ENCODE measurements at places on chromosomes 12 and 14.

DNA sequence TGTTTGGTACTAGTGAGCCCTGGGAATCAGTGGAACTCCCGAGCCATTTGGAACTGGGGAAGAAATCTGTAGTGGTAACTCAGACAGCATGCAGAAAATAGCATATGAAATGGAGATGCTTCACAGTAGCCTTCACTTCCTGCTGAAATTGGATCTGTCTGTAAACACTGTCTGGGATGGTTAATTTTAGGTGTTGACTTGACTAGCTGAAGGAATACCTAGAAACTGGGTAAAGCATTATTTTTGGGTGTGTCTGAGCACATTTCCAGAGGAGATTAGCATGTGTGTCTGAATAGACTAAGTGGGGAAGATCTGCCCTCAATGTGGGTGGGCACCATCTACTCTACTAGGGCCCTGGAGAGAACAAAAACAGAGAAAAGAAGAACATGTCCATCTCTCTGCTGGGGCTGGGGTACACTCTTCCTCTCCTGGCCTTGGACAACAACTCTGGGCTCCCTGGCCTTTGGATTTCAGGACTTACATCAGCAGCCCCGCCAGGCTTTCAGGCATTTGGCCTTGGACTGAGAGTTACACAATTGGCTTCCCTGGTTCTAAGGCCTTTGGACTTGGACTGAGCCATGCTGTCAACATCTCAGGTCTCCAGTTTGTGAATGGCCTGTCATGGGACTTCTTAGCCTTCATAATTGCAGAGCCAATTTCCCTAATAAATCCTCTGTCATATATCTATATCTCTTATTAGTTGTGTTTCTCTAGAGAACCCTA, 14.0 kb upstream of the CRADD start:
- DNase-seq: no peak

DNA sequence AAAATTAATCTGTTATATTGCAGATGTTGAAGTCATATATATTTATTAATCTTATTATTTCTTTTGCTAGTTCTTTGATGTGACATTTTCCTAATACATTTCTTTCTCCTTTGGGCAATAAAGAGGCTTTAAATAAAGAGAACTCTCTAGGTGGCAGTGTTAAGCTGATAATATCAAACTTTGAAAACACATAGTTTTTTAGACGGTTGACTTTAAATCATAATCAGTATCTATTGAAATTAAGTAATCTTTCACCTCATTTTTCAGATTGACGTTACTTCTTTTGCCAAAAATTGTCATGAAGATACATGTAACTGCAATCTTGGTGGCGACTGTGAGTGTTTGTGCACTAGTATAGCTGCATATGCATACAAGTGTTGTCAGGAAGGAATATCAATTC, 130.8 kb upstream of the PTPRQ start:
- peak; percentile 29 for DNase-seq

DNA sequence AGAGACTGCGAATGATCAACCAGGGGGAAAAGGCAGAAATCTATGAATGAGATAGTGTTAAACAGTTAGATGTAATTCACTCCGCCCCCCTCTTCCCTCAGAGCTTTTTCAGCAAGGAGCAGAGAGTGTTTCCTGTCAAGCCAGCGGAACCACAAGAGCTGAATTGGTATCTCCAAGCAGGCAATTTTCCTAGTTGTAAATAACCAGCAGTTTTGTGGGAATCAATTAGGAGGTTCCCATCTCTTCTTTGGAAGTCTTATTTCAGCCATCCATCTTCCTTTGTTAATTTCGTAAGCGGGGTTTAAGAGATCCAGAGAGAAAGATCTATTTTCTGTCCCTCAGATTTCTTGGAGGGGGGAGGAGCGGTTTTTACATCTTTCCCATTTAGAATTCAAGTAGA, 178.0 kb downstream of the FOXN3 start:
- DNase-seq: no peak

- DNase-seq: no peak
Measured at GRCh38 chr12:121729021-121729420, 16.5 kb downstream of the TMEM120B start.

DNA sequence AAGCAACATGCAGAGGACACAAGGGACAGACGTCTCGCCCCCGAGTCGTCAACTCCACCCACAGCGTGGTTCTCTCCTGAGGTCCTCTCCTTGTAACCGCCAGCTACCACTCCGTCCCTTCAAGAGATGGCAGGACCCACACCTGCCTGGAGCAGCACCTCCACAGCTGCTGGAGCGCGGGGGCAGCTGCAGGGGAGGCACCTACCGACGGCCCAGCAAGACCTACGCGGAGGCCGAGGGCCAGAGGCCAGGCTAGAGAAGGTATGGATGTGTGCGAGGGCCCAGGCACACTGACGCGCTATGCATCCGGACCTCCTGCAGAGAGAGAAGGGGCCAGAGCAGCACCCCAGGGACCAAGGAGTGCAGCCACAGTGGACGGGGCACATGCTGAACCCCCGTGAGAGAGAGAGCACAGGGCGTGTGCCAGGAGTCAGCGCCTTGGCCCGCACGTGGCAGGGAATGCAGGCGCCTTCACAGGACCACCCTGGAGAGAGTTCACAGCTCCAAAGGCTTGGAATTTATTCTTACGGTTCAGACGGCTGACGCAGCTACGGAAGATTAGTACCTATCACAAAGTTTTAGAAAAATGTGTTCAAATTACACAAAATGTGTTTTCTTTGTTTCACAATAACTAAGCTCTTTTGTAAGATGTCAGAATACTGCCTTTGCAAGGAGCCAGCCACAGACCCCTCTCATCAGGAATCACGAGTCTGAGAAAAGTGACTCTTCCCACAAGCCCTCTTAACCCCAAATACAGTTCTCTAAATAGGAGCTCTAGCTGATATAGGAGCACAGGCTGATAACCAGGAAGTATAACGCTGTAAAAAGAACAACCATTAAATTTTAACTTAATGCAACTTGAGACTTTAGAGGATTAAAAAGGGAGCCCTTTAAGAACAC, 36.8 kb downstream of the CDC42BPB start:
- DNase-seq: no peak

GRCh38 chr12:2064071-2064507, 11.3 kb downstream of the CACNA1C start:
- peak; percentile 68 for DNase-seq

GRCh38 chr12:94954029-94954685, 49.3 kb downstream of the NDUFA12 start:
- peak; percentile 44 for DNase-seq

GRCh38 chr12:130446846-130447654, 109.4 kb downstream of the PIWIL1 start:
- no peak for DNase-seq

DNA sequence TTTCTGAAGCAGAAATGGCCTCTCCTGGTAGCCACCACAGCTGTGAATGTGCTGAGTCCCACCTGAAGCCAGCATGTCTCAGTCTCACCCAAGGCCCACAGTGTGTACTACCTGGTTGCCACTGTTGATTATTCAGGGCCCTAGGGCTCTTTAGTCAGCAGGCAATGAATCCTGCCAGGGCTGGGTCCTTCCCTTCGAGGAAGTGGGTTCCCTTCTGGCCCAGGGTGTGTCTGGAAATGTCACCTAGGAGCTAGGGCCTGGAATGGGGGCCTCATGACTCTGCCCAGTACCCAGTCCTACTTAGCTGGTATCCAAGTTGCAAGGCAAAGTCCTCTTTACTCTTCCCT, 207.4 kb downstream of the SYNE2 start:
- no peak for DNase-seq

GRCh38 chr12:30166006-30166795, 382.5 kb upstream of the TMTC1 start:
- peak; percentile 10 for DNase-seq

GRCh38 chr14:81342850-81343580, 57.1 kb downstream of the STON2 start:
- DNase-seq: no peak

DNA sequence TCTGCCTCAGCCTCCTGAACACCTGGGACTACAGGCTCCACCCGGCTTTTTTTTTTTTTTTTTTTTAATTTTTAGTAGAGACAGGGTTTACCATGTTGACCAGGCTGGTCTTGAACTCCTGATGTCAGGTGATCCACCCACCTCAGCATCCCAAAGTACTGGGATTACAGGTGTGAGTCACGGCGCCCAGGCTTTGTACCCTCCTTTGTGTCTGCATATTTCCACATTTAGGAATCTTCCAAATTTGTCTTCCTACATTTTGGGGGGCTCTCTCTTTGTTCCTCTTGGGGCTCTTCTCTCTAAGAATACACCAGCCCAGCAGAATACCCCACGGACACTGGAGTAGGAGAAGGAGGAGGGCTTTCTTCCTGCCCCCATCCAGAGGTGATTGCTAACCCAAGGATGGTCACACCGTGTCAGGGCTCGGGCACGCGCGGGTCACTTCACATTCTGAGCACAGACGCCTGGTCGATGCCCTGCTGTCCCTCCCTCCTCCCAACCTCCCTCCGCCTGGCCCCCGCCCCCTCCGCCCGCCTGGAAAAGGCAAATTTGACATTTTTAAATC, 2.1 kb upstream of the DNAJC22 start:
- no peak for DNase-seq

DNA sequence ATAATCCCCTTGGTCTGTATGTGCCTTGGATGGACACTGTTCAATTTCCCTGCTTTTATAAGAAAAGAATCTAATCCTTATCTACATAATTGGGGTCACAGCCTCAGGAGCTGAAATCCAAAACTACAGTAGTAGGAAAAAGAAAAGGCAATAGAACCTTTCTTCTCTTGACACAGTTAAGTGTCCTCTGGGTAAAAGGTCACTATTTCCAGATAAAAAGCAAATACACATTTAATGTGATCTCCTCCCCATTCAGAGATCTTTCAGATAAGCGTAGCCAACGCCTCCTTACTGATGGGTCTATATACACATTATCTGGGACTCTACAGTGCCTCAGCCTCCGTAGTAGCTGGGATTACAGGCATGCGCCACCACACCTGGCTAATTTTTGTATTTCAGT, 73.4 kb downstream of the CLIP1 start:
- DNase-seq: no peak

- DNase-seq: no peak
Measured at GRCh38 chr12:118908811-118909210, 72.5 kb upstream of the SRRM4 start.

GRCh38 chr12:47556261-47557030, 149.4 kb downstream of the RPAP3 start:
- DNase-seq: no peak

DNA sequence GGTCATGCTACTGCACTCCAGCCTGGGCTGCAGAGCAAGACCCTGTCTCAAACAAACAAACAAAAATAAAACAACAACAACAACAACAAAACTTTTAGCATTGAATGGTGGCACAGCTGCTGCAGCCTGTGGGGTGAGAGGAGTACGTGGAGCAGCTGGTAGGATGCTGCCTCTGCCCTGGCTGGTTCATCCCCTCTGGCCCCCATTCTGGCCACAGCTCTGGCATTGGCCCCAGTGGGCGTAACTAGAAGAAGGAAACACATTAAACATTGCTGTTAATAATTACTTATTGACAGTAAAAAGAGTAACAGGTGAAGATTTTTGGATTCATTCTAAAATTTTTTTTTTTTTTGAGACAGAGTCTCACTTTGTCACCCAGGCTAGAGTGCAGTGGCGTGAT, 28.8 kb upstream of the C2CD5 start:
- no peak for DNase-seq

- no peak for DNase-seq
Measured at GRCh38 chr12:53586745-53587144, 39.4 kb downstream of the ATF7 start.

GRCh38 chr12:120835304-120835612, 68.9 kb downstream of the SPPL3 start:
- no peak for DNase-seq

GRCh38 chr12:104137001-104137901, 759 bp downstream of the NFYB start:
- peak; percentile 72 for DNase-seq

DNA sequence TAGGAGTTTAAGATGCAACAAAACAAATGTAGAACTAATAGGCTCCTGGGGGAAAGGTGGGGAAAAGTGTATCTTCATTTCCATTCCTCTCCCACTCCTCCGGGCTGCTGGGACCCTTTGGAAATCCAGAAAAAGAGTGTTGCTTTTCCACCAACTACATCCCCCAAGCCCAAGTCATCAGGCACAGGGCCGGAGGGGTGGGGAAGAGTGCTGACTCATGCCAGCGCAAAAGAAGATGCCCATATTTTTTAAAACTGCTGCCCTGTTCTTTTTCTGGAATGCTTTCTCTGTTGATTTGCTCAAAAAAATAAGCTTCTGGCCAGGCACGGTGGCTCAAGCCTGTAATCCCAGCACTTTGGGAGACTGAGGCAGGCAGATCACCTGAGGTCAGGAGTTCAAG, 70.9 kb downstream of the TBK1 start:
- peak; percentile 75 for DNase-seq

DNA sequence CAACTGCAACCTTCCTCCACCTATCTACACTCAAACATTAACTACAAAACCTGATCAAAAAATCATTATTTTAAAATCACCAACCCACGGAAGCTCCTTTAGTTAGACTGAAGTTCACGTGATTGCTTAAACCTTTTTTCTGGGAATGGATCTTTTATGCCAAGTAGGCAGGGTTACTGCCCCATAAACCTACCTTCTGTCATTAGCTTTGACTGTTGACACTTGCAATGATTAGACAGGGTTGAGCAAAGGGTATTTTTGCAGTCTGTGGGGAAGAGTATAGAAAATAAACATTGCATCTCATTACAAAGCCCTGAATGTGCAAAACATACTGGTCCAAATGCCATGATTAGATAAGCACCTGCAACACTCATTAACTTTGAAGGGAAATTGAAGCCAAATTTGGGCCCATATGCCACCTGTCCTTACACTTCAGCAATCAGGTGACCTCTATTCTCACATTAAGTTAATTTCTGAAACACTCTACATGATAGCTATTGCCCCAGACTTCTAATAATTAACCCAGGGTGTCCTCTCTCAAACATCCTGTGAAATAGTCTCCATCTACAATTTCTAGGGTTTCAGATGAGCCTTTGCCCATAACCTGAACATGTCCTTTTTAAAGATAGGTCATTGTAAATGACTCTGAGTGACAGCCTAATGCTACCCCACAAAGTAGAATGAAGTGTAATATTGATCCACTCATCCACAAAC, 156.0 kb upstream of the PLEKHG7 start:
- no peak for DNase-seq

DNA sequence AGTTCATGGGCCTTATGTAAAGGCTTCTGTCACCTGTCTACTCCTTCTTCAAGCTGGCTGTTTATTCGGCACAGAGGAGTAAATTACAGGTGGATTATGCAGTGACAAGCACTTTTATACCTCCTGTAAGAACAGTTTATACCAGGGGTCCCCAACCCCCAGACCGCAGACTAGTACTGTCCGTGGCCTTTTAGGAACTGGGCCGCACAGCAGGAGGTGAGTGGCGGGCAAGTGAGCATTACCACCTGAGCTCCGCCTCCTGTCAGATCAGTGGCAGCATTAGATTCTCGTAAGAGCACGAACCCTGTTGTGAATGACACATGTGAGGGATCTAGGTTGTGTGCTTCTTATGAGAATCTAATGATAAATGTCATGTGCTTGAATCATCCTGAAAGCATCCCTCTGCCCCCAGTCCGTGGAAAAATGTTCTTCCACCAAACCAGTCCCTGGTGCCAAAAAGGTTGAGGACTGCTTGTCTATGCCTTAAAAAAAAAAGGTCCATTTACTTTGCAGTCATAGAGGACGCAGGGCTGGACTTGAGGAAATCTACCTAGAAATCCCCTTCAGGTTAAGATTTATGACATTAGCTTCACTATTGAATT, 78.8 kb downstream of the ETV6 start:
- no peak for DNase-seq

- peak; percentile 70 for DNase-seq
Measured at GRCh38 chr12:8065991-8066594, at the start of gene C3AR1. C3AR1 (minus strand) TSS chr12:8066359; CDS start chr12:8060185, 6,174 bp downstream.

GRCh38 chr14:84535484-84535883, 994.5 kb upstream of the FLRT2 start:
- DNase-seq: no peak

All from GM23248 (cell line).